Naive B cell (primary cell): ENCODE measurements at places on chromosomes 1 and 21. TPM values are rescaled to one million over a fixed set of nuclear protein-coding genes. Genes with fewer than 3 reads are reported as not detected.
A peak's percentile ranks its signal among the peaks of the same experiment; 100 is the strongest.

DNA sequence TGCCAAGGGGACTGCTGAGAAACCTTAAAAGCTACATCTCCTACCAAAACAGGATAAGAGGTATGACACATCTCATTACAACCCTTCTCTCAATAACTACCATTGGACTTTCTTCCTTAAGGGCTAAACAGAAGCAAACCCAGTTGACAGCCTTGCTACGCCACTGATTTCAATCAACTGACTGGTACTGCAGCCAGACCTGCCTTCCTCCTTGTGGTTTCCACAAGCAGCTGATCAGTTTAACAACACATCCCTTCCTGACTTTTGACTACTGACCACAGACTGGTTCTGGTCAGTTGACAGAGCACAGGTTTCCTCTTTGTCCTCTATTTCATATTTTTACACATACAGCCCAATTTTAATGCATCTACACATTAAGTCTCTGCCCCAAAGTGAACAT is 108.8 kb downstream of the ADAMTS1 start:
- no peak for DNase-seq
- no peaks in the 10 kb centered on the region for H3K4me1 ChIP-seq
- H3K27me3 ChIP-seq: peaks cover 13% of the 10 kb centered on the region
- no peaks in the 10 kb centered on the region for H3K36me3 ChIP-seq
- H3K4me3 ChIP-seq: no peak overlapping the region

- no peaks in the 10 kb centered on the region for H3K4me1 ChIP-seq
- no peak overlapping the region for H3K4me3 ChIP-seq
- no peak overlapping the region for H3K27ac ChIP-seq
- DNase-seq: no peak
- H3K27me3 ChIP-seq: peaks cover 50% of the 10 kb centered on the region
These were observed 13.1 kb upstream of the HRNR start for GRCh38 chr1:152237093-152237492.

- H3K27ac ChIP-seq: peak overlapping the region; percentile 62
- peaks cover 5% of the 10 kb centered on the region for H3K36me3 ChIP-seq
- H3K27me3 ChIP-seq: no peaks in the 10 kb centered on the region
- peak; percentile 14 for DNase-seq
- no peak overlapping the region for H3K4me3 ChIP-seq
These were observed 19.5 kb downstream of the MAP7D1 start for GRCh38 chr1:36175137-36176095.

GRCh38 chr1:30733493-30733892 is 10.1 kb upstream of the MATN1 start:
- DNase-seq: no peak
- peak overlapping the region; percentile 94 for H3K27ac ChIP-seq
- peaks cover 22% of the 10 kb centered on the region for H3K36me3 ChIP-seq
- peaks cover 59% of the 10 kb centered on the region for H3K4me1 ChIP-seq

DNA sequence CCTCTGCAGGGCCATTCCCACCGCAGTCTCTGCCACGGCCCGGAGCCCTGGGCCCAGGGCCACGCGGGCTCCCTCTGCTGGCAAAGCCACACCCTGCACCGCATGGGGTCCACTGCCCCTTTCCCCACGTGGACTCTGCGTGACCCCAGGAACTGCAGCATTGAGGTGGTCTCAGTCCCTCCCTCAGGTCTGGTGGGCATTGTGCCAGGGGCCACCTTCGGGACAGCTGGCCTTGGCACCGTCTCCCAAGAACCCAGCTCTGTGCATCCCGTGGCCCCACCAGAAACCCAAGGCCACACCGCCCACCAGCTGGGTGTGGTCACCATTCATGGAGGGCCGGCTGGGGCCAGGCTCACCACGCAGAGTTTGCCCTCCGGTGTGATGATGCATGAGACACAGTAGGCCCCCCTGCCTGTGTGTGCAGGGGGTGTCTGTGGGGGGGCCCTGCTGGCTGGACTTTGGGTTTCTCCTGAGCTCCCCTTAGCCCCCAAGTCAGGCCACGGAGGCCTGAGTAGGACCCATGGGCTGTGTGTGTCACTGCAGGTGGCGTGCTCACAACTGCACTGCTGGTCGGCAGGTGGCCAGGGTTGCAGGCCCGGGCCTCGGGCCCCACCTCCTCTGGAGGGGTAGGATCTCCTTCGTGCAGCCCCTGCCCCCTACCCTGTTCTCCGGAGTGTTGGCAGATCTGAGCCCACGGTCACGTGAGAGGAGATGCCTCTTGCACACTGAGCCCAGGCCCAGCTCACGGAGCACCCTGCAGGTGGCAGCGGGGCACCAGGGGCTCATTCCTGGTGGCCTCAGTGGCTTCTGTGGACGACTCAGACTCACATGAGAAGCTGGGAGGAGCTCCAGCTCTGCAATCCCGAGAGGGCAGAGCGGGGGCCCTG is 5.8 kb downstream of the VWA1 start:
- DNase-seq: peak; percentile 46
- H3K27me3 ChIP-seq: no peaks in the 10 kb centered on the region
- H3K4me3 ChIP-seq: no peak overlapping the region

GRCh38 chr1:205813755-205814058 is 709 bp upstream of the SLC41A1 start:
- peak overlapping the region; percentile 93 for H3K4me3 ChIP-seq
- peaks cover 46% of the 10 kb centered on the region for H3K4me1 ChIP-seq
- no peak for DNase-seq
- H3K27me3 ChIP-seq: no peaks in the 10 kb centered on the region

DNA sequence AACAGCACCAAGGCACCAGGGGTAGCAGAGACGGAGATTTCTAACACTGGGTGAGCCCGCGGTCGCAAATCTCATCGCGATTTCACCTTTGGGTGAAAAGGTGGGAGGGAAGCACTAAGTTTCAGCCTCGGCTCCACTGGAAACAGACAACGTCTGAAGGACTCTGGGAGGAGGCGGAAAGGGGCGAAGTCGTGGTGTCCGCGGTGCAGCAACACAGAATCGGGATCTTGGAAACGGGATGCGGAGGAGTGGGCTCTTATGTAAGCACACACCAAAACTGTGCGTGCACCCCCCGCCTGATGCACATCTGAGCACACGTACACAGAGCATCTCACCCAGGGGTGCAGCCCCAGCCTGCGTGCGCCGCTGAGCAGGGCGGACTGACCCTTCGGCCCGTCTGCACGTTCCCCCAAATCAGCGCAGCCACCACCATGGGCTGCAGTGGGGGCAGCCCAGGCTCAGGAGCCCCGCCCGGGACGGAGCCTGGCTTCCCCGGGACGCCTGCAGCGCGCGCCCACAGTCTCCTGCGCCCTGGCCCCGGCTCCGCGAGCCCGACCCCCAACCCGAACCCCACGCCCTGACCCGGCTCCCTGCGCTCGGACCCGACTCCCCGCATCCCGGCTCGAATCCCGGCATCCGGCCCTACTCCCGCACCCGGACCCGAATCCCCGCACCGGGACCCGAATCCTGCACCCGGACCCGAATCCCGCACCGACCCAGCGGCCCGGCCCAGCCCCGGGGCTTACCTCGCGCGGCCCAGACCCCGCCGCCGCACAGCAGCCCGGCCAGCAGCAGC is 670 bp downstream of the CLSTN1 start:
- peak; percentile 17 for DNase-seq
- peaks cover 38% of the 10 kb centered on the region for H3K4me1 ChIP-seq
- peak overlapping the region; percentile 97 for H3K4me3 ChIP-seq
- H3K27ac ChIP-seq: peak overlapping the region; percentile 49

- H3K36me3 ChIP-seq: peaks cover 15% of the 10 kb centered on the region
- no peaks in the 10 kb centered on the region for H3K27me3 ChIP-seq
- H3K4me3 ChIP-seq: no peak overlapping the region
- H3K4me1 ChIP-seq: peaks cover 12% of the 10 kb centered on the region
- no peak overlapping the region for H3K27ac ChIP-seq
These were observed 13.3 kb upstream of the CTRC start for GRCh38 chr1:15424981-15425380.

- H3K4me1 ChIP-seq: peaks cover 67% of the 10 kb centered on the region
- no peak overlapping the region for H3K4me3 ChIP-seq
- H3K27me3 ChIP-seq: no peaks in the 10 kb centered on the region
- no peak overlapping the region for H3K27ac ChIP-seq
These were observed 159.9 kb upstream of the JUN start for GRCh38 chr1:58943776-58944175.

DNA sequence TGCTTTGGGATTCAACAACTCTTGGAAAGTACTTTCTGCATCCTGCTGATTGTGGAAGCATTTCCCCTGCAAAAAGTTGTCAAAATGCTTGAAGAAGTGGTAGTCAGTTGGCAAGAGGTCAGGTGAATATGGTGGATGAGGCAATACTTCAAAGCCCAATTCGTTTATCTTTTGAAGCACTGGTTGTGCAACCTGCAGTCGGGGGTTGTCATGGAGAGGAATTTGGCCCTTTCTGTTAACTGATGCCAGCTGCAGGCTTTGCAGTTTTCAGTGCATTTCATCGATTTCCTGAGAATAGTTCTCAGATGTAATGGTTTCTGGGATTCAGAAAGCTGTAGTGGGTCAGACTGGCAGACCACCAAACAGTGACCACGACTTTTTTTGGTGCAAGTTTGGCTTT is 47.6 kb upstream of the GJA5 start:
- H3K27ac ChIP-seq: no peak overlapping the region
- DNase-seq: no peak
- no peak overlapping the region for H3K4me3 ChIP-seq
- H3K27me3 ChIP-seq: peaks cover 9% of the 10 kb centered on the region

Gene NUDT4B
- 7.0 TPM for polyA plus RNA-seq

Gene GBP2
- polyA plus RNA-seq: 5.4 TPM

Gene LMNA
- 0.41 TPM for polyA plus RNA-seq
